ENCODE measurements at places on chromosomes 6 and 20. TPM values are rescaled to one million over a fixed set of nuclear protein-coding genes. Genes with fewer than 3 reads are reported as not detected.
A peak's percentile ranks its signal among the peaks of the same experiment; 100 is the strongest.

DNA sequence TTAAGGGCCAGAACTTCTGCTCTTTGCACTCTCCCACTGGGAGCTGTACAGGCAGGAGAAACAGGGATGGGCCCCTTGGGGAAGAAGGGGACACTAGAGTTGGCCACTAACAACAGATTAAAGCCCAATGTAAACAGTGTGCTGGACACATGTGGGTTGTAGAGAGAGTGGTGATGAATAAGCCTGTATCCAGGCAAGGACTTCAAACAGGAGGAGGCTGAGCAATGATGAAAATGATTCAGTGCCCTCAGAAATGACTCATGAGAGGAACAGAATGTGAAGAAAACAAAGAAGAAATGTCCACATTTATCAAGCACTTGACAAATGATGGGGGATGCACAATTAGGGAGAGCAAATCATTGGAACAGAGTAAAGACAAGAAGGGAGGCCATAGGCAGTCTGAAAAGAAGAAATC is 242.3 kb downstream of the TBX18 start:
- no peak overlapping the region for H3K4me3 ChIP-seq
- peaks cover 6% of the 10 kb centered on the region for H3K4me1 ChIP-seq
- H3K27me3 ChIP-seq, result no peaks in the 10 kb centered on the region
- no peak overlapping the region for H3K27ac ChIP-seq
- DNase-seq, result peak; percentile 91

GRCh38 chr6:137846274-137846673 is 20.8 kb upstream of the TNFAIP3 start:
- DNase-seq, result no peak
- 0 out of 2 replicates have a peak, but pooled peaks cover 7% of the 10 kb centered on the region for H3K4me1 ChIP-seq
- no peaks in the 10 kb centered on the region for H3K36me3 ChIP-seq
- no peak overlapping the region for H3K4me3 ChIP-seq

The ZNF831 gene
- total RNA-seq, result not detected

GRCh38 chr6:17790489-17790888 is 83.8 kb upstream of the NUP153 start:
- no peak overlapping the region for H3K27ac ChIP-seq
- DNase-seq, result no peak
- no peaks in the 10 kb centered on the region for H3K27me3 ChIP-seq
- H3K4me1 ChIP-seq, result no peaks in the 10 kb centered on the region

The NAA20 gene
- total RNA-seq, result 66.4 TPM

GRCh38 chr6:121142093-121142492 is 192.2 kb downstream of the TBC1D32 start:
- no peaks in the 10 kb centered on the region for H3K36me3 ChIP-seq
- H3K4me3 ChIP-seq, result no peak overlapping the region
- H3K27me3 ChIP-seq, result no peaks in the 10 kb centered on the region
- DNase-seq, result peak; percentile 9
- H3K4me1 ChIP-seq, result peaks cover 14% of the 10 kb centered on the region
- H3K27ac ChIP-seq, result no peak overlapping the region

- H3K36me3 ChIP-seq, result no peaks in the 10 kb centered on the region
- DNase-seq, result no peak
Measured at GRCh38 chr6:35453236-35453635, 1.1 kb downstream of the FANCE start.
